Aorta (tissue), 5 donors: ENCODE measurements at places on chromosomes 5 and 9.

DNA sequence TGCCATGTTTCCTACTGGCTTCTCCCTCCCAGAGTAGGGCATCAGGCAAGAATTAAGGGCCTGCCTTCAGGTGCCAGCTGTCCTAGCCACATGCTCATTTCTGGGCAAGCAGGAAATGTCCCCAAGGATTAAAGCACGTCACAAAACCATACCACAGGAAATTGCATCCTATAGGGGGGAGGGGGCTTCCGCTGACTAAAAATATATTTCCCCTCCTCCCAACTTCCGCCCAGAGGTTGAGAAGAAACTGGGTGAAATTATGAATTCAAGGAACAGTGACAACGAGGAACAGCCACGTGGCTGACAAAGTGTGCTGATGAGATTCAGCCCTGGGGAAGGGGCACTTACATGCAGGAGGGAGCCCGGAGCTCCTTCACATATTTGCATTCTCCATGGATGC, 4.1 kb downstream of the HBEGF start:
- no peaks in the 10 kb centered on the region for H3K27me3 ChIP-seq
- H3K4me3 ChIP-seq, result no peak overlapping the region
- H3K27ac ChIP-seq, result no peak overlapping the region

GRCh38 chr9:76188286-76188685, 205.9 kb downstream of the RFK start:
- H3K4me1 ChIP-seq, result no peaks in the 10 kb centered on the region
- DNase-seq, result no peak
- H3K4me3 ChIP-seq, result no peak overlapping the region
- H3K27ac ChIP-seq, result no peak overlapping the region

DNA sequence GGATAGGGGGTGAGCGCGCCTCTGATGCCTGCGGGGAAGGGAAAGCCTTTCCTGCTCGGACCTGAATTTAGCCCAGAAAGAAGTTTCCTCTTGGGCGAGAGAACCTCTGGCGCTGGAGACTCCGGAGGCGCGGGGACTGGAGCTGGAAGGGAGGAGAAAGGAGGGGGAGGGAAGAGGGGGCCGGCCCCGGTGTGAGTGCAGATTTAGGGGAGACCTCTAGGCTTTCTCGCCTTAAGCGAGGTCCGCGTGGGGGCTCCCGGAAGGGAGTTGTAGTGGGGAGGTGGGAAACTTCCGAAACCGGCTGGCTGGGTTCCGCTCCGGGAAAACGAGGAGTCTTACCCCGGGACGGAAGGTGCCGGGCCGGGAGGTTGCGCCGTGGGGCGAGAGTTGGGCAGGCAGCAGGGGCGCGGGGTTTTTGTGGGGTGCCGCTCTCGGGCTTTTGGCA, 1.3 kb downstream of the PCSK5 start:
- H3K36me3 ChIP-seq, result no peaks in the 10 kb centered on the region
- peak overlapping the region; percentile 78 for H3K27ac ChIP-seq

DNA sequence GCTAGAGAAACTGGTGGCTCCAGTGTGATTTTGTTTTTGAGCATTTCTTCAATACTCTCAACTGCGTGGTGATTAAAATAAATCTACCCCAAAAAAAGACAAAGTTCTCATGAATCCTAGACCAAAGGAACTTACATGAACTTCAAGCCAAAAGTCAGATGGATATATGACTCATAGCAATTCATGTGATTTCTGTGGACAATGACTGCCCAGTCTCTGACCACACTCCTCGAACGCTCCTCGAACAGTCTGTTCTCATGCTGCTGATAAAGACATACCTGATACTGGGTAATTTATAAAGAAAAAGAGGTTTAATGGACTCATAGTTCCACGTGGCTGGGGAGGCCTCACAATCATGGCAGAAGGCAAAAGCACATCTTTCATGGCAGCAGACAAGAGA, 46.4 kb upstream of the CEP78 start:
- no peaks in the 10 kb centered on the region for H3K27me3 ChIP-seq
- no peak for DNase-seq

DNA sequence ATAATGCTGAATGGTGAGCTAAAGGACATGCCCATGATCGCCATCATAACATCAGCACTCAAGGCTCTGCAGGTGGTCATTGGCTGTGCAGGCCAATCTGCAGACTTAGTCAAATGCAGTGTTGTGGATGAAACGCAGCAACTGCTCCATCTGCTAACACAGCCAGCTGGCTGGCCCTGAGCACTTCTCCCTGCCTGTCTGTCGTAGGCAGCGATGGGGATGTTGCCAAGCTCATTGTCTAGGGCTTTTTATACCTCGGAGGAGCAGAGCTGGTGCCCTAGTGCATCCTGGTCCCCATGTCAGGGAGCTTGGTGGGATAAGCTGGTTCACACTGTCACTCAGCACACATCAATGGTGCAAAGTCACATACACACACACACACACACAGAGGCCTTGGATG, 189.4 kb downstream of the TENT4A start:
- no peak overlapping the region for H3K27ac ChIP-seq
- H3K4me1 ChIP-seq, result no peaks in the 10 kb centered on the region
- no peaks in the 10 kb centered on the region for H3K36me3 ChIP-seq
- DNase-seq, result no peak
- no peaks in the 10 kb centered on the region for H3K27me3 ChIP-seq

- H3K27ac ChIP-seq, result no peak overlapping the region
- no peak for DNase-seq
- no peak overlapping the region for H3K4me3 ChIP-seq
- H3K27me3 ChIP-seq, result no peaks in the 10 kb centered on the region
These were observed 527.8 kb downstream of the AGTPBP1 start for GRCh38 chr9:85213650-85214607.

DNA sequence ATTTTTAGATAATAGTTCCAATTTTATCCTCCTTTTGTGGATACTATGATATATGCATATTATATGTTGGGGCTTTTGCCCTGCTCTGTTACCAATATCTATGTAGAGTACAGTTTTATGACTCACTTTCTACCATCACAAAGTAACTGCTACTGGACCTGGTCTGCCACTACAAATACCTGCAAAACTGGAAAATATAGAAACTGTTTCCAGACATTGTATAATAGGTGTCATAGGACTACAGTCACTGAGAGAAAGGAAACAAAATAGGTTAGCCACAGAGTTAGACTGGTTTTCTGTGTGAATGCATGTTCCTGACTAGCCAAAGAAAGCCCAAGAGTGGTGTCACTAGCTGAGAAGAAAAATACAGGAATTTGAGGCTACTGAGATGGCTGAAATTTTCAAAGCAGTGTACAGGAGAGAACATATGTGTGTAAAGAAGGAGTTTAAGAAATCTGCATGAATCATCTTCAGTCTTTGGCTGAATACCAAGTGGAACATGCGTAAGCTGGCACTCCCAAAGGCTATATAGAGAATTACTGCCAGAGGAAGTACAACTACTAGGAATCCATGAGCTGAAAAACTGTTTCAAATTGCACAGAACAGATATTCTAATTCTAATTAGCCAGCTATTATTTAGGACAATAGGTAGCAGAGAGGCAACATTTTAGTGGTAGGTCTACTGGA, 29.0 kb upstream of the FAM174A start:
- no peak overlapping the region for H3K27ac ChIP-seq
- no peaks in the 10 kb centered on the region for H3K27me3 ChIP-seq
- H3K4me3 ChIP-seq, result no peak overlapping the region

GRCh38 chr9:84593352-84593751, 76.2 kb upstream of the NTRK2 start:
- no peak overlapping the region for H3K4me3 ChIP-seq
- no peaks in the 10 kb centered on the region for H3K36me3 ChIP-seq
- DNase-seq, result no peak
- no peaks in the 10 kb centered on the region for H3K4me1 ChIP-seq

GRCh38 chr5:176632745-176633144, 2.3 kb downstream of the EIF4E1B start:
- H3K27me3 ChIP-seq, result no peaks in the 10 kb centered on the region
- H3K27ac ChIP-seq, result no peak overlapping the region
- H3K4me3 ChIP-seq, result no peak overlapping the region
- no peak for DNase-seq
- H3K36me3 ChIP-seq, result no peaks in the 10 kb centered on the region

DNA sequence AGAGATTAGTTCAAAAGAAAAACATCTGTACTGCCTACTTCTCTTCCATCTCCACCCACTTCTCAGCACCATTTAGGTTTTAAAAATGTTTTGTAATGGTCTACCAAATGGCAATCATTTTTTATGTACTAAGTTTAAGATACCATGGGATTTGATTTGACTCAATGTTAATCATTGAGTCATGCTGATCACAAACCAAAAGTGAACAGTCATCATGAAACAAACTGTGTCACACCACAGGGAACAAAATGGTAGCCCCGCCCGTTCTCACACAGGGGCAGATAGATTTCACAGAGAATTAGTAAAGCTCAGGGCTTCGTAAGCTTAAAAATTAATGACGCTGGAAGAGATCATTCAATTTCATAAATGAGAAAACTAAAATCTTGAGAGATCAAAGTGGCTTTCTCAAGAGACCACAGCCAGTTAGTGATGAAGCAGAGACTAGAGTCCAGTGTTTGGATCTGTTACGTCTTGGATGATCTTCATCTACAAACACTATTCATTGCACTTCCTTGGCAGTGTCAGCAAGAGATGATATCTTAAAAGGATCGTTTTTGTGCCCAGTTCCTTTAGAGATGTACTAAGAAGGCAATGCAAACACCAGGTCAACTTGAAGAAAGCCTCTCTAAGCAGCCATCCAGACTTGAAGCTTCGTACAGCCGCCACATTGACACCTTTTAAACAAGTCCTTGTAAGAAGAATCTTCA, 33.9 kb upstream of the TRIO start:
- no peaks in the 10 kb centered on the region for H3K36me3 ChIP-seq
- no peak overlapping the region for H3K4me3 ChIP-seq
- H3K27me3 ChIP-seq, result no peaks in the 10 kb centered on the region
- H3K27ac ChIP-seq, result no peak overlapping the region
- peaks cover 2% of the 10 kb centered on the region for H3K4me1 ChIP-seq
- peak; percentile 75 for DNase-seq

DNA sequence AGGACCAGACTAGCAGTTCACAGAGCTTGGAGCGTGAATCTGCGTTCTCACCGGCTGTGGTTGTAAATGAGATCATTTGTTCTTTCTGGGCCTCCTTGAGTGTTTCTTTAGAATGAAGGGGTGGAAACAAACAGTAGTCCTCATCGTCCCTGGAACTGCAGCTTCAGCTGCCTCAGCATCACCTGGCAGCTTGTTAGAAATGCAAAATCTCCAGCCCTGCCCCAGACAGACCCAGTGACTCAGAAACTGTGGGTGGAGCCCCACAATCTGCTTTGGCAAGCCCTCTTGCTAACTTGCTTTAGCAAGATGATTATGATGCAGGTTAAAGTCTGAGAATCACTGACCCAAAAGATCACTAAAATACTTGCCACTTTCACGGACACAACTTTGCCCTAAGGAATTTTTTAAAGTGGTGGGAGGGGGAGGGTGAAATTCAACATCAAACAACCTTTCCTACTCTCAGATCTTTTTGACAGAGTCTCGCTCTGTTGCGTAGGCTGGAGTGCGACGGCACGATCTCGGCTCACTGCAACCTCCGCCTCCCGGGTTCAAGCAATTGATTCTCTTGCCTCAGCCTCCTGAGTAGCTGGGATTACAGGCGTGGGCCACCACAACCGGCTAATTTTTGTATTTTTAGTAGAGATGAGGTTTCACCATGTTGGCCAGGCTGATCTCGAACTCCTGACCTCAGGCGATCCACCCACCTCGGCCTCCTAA, 86.0 kb downstream of the BRINP1 start:
- H3K4me1 ChIP-seq, result no peaks in the 10 kb centered on the region
- no peak overlapping the region for H3K4me3 ChIP-seq
- H3K36me3 ChIP-seq, result no peaks in the 10 kb centered on the region

- H3K4me3 ChIP-seq, result no peak overlapping the region
- H3K4me1 ChIP-seq, result no peaks in the 10 kb centered on the region
- no peaks in the 10 kb centered on the region for H3K27me3 ChIP-seq
- no peaks in the 10 kb centered on the region for H3K36me3 ChIP-seq
- no peak overlapping the region for H3K27ac ChIP-seq
- no peak for DNase-seq
These were observed 98.5 kb downstream of the GABBR2 start for GRCh38 chr9:98610211-98610610.

DNA sequence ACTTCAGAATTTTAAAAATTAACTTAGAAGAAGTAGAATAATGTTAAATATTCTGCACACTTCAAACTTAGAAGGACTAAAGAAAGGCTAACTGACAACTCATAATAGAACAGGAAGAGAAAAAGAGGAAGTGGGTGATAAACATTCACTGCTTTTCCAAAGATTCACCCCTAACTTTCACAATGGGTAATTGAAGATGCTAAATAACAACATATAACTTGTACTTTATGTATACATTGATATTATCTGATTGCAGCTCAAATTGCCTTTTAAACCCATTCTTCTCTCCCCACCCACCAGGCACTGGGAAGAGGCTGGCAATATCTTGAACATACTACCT, 376.6 kb downstream of the EFNA5 start:
- H3K4me1 ChIP-seq, result no peaks in the 10 kb centered on the region
- H3K36me3 ChIP-seq, result no peaks in the 10 kb centered on the region
- H3K4me3 ChIP-seq, result no peak overlapping the region
- no peak for DNase-seq
- no peaks in the 10 kb centered on the region for H3K27me3 ChIP-seq

DNA sequence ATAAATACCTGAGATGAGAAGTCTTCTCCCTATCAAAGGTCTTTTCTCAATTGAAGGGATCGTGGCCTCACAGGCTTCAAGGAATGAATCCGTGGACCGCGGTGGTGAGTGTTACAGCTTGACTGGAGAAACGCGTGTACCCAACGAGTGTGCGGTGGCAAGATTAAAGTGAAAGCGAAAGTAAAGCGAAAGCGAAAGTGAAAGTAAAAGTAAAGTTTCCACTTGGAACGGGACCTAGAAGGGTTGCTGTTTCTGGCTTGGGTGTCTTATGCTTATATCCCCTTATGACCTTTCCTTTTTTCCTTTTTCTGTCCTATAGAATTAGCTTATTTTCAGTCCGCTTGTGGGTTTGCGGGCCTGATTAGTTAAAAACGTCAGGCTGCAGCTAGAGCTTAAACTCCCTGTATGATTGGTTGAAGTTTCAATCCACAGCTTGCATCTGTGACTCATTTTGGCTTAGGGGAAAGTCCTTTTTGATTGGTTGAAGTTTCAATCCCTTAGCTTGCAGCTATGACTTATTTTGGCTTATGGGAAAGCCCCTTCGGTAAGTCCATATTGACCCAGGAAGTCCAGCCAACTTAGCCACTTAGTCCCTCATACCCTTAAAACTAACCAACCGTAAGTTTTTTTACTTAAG, 924.3 kb upstream of the CDH10 start:
- H3K27ac ChIP-seq, result no peak overlapping the region
- H3K27me3 ChIP-seq, result no peaks in the 10 kb centered on the region
- no peaks in the 10 kb centered on the region for H3K36me3 ChIP-seq
- H3K4me1 ChIP-seq, result no peaks in the 10 kb centered on the region

DNA sequence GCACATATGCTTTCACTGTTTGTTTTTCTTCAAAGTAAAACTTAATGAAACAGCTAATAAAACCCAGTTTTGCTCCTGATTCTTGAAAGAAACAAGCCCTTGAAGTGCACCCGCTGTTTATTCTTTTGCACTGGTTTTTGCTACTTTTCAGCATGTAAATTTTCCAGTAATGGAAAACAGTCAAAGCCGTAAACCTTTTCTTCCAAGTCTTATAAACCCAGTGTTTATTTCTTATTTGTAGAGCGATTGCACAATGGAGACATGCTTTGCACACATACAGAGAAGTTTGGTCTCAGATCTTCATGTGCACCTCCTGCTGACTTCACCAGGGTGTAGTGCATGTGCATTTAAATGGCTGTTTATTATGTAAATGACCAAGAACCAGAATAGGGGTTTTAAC, 51.8 kb downstream of the ATG10 start:
- H3K36me3 ChIP-seq, result no peaks in the 10 kb centered on the region
- H3K4me1 ChIP-seq, result no peaks in the 10 kb centered on the region
- no peak overlapping the region for H3K4me3 ChIP-seq
- no peaks in the 10 kb centered on the region for H3K27me3 ChIP-seq

- H3K27me3 ChIP-seq, result no peaks in the 10 kb centered on the region
- H3K4me1 ChIP-seq, result no peaks in the 10 kb centered on the region
- no peak for DNase-seq
- H3K4me3 ChIP-seq, result no peak overlapping the region
These were observed 258.6 kb downstream of the FSTL4 start for GRCh38 chr5:133353741-133354140.
